ENCODE measurements at places on chromosomes 7 and 10.

DNA sequence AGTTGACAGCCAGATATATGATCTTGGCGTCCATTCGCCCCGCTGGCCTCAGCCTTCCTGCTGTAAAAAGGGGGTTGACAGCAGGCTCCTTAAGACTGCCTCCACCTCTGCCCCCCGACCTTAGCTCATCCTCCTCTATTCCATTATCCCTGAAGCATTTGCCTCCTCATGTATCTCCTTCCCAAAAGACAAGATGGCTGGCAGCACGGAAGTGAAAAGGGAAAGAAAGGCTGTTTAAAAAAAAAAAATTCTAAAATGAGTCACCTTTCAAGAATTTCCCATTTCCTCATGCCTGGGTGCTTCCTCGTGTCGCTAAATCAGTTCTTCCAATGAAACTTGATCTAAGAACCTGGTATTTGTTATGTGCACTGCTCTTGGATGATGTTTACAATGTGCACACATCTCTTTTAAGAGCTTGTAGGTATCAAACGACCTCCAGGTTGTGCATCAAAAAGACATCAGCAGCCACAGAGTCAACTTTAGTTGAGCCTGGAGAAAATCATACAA, 1.7 kb downstream of the SCRN1 start:
- DNase-seq: no peak

DNA sequence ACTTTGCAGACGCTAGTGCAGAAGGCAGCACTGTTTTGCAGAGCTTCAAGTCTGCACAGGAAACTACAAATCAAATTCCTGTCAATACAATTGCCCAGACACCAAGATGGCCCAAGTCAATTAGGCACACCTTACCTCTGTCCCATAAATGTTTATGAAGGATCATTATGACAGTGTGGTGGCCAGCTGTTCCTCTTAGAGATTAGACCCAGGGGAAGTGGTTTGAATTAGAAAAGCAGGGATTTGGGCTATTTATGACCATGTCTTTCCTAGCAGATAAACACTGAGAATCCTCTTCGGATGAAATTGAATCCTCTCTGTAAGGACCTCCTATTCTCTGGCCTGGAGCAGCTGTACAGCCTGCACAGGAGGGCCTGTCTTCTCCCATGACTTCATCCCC, 9.9 kb upstream of the NEUROG3 start:
- DNase-seq: no peak

DNA sequence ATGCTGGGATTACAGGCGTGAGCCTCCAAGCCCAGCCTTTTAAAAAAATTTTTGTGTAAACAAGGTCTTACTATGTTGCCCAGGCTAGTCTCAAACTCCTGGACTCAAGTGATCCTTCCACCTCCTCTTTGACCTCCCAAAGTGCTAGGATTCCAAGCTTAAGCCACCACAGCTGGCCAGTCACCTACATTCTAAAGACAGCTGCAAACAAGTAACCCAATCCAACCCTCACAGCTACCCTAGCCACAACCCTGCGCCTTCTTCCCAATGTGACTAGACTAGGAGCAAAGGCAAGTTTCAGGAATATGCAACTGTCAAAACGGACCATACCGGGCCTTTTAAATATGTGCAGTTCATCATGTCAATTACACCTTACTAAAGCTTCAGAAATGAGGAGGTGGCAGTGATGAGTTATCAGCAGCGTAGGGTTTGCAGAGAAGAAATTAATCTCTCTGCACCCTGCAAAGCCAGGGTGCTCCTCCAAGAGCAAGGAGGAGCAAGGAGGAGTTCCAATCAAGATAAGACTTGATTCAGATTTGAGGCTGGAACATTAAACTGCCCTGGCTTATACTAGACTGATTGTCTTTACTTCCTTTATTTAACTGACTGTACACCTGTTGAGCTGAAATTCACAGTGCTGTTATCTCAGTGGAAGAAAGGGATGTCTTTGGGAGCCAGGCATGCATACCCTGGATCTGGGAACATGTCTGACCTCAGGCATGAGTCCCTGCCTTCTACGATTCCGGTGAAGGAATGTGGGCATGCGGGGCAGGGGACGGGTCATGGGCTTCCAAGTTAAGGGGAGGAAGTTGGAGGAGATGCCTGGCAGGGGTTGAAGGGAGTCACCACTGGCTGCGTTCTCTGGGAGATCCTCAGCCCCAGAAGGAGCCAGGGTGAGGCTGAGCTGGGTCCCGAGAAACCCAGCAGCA, 15.5 kb upstream of the TMEM120A start:
- no peak for DNase-seq

DNA sequence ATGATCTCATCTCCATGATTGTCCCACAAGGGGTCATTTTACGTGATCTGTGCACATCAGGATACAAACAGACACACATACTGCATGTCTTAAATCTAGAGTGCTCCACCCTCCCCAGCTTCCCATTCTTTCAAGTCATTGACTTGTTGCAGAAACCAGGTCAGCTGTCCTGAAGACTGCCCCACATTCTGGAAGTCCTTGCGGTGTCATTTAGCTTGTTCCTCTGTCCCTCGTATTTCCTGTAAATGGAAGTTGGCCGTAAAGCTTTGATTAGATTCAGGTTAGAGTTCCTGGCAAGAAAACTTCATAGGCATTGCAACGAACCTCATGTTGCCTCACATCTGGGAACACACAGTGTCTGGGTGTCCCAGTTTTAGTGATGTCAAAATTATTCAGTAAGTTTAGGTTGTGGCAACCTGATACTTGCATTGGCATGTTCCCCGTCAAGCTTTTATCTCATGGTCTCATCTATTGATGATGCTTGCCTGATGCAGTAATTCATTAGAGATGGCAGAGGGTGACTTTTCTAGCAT, 417.4 kb upstream of the GALNT17 start:
- no peak for DNase-seq

GRCh38 chr7:19109000-19109946, 8.2 kb downstream of the TWIST1 start:
- DNase-seq: no peak

GRCh38 chr7:145978769-145979168, 137.8 kb upstream of the CNTNAP2 start:
- no peak for DNase-seq

GRCh38 chr10:122333037-122333436, 41.5 kb upstream of the PLEKHA1 start:
- no peak for DNase-seq

GRCh38 chr10:3467052-3467951, 294.7 kb upstream of the PITRM1 start:
- DNase-seq: no peak

GRCh38 chr7:31464601-31465000, 49.3 kb upstream of the ITPRID1 start:
- DNase-seq: no peak

- DNase-seq: no peak
Measured at GRCh38 chr10:81444242-81444929, 430.6 kb upstream of the NRG3 start.

DNA sequence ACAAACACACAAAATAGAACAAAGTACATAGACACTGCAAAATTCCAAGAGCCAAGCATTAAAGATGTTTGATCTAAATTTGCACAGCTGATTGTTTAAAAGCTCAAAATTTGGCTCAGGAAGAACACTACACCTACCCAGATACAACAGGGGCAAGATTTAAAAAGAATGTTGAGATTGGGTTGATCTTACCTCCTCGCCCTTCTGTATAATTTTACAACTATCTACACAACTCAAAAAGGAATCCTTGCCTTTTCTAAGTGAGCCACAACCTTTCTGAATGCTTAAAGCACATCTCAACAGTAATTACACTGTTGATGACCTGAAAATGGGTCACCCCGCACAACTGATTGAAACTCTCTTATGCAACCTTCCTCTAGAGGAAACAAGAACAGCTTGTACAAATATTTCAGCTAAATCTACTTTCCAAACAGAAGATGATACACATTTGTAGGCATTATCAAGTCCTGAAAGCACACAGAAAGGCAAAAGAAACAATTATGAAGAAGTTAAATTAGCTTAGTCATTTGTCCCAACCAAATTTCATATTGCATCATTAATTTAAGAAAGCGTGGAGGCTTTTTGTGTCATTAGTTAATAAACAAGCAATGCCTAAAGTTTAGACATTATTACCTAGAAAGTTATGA, 75.5 kb downstream of the UBE2H start:
- no peak for DNase-seq

DNA sequence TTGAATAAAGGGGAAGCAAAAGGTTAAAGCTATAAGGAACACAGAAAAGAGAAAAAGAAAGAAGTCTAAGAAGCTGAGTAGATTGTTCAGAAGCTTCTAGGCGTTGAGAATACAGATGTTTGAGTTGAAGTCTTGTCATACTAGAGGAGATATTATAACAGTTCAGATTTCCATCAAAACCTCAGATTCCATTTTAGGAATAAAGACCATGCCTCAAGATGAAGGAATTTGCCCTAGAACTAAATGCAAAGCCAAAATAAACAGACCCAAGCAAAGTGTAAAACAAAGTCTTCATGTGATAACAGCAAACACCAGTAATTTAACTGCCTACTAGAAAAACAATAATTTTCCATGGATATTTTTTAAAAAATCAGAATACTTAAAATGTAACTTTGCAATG, 476.5 kb upstream of the POT1 start:
- DNase-seq: no peak

GRCh38 chr7:391411-391951, 101.5 kb downstream of the FOXL3 start:
- no peak for DNase-seq

- DNase-seq: no peak
Measured at GRCh38 chr10:82498976-82499375, 624.0 kb downstream of the NRG3 start.

DNA sequence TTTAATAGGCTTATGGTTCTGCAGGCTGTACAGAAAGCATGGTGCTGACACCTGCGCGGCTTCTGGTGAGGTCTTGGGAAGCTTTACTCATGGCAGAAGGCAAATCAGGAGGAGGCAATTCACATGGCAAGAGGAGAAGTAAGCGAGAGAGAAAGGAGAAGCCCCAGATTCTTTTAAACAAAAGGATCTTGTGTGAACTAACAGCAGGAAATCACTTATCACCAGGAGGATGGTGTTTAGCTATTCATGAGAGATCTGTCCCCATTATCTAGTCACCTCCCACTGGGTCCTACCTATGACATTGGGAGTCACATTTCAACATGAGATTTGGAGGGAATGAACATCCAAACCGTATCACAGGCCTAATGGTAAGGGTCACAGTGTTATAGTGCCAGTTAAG, 678.0 kb upstream of the KCND2 start:
- no peak for DNase-seq

GRCh38 chr7:5282543-5283316, at the start of gene SLC29A4:
TSS of gene SLC29A4 (plus strand) at chr7:5282943. CDS start at chr7:5287817, 4,874 bp downstream.
- no peak for DNase-seq

DNA sequence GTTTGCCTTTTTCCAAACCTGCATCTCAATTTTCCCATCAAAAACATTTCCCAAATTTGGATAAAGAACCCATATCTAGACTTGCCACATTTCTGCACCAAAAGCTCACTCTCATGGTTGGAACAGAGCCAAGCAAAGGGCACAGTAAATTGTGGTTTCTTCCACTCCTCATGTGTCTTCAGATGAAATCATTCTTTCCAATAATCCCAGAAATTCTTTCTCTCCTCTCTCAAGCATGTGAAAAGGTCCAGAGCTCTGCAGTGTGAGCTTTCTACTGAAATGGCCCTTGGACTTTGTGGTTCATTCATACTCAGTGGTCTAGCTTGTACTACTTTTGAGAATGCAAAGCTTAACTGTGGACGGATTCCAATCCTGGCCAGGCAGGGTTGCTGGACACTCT, 19.8 kb downstream of the PRSS2 start:
- no peak for DNase-seq

- no peak for DNase-seq
Measured at GRCh38 chr10:4474829-4475228, 351.2 kb upstream of the AKR1E2 start.

GRCh38 chr7:30817371-30817767, 46.2 kb downstream of the MINDY4 start:
- DNase-seq: no peak

DNA sequence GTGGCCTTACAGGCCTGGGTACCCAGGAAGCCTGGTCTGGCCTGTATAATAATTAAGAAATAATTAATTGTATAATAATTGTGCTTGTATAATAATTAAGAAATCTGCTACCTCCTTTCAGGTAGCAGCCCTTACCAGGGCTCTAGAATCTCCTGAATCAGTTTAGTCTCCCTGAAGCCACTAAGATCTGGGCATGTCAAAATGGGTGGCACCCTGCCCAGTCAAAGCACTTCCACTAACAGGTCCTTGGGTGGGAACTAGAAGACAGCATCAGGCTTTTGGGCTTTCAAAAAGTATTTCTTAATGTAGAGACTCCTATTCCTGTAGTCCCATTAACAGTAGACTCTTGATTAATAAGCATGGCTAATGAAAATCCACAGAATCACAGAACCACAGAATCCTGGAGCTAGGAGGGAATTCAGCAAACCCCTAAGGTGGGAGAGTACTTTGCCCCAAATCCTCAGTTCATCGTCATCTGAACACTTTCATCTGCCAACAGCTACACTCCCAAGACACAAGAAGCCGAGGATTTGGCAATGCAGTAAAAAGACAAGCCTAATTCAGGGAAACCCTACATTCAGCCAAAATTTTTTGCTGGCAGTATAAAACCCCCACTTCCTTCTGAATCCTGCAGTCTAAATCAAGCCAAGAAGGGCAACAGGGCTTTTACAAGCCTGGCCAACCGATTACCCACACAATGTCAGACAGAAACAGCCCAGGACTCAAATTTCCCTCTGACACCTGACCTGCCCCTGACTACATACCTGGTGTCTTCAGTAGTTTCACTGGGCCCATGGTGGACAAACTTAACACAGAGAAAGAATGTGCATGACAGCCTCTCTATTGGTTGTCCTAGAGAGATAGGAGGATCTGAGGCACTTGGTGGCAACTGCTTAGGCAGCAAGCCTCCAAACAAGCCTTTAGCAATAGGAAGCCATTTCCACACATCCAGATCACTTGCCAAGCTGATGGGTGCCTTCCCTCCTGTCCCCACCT, 5.9 kb upstream of the IL6 start:
- no peak for DNase-seq

GRCh38 chr10:117801691-117802090, 245.1 kb downstream of the RAB11FIP2 start:
- DNase-seq: no peak

GRCh38 chr7:95375591-95376257, 20.5 kb downstream of the PON3 start:
- no peak for DNase-seq

- no peak for DNase-seq
Measured at GRCh38 chr7:92156990-92157389, 22.0 kb downstream of the LRRD1 start.

GRCh38 chr10:114281006-114281405, 42.0 kb downstream of the VWA2 start:
- DNase-seq: no peak

GRCh38 chr7:45211066-45211465, 53.5 kb downstream of the RAMP3 start:
- DNase-seq: no peak

- no peak for DNase-seq
Measured at GRCh38 chr10:119495021-119495505, 47.5 kb downstream of the RGS10 start.

GRCh38 chr10:114525368-114525949, 121.2 kb upstream of the AFAP1L2 start:
- DNase-seq: no peak

- no peak for DNase-seq
Measured at GRCh38 chr10:63886281-63887022, 365.3 kb downstream of the REEP3 start.

- no peak for DNase-seq
Measured at GRCh38 chr7:142158736-142159496, 47.4 kb downstream of the MGAM2 start.

- DNase-seq: peak; percentile 5
Measured at GRCh38 chr10:8088504-8088903, 34.0 kb downstream of the GATA3 start.

All from stimulated activated CD8-positive, alpha-beta memory T cell treated with anti-CD3 and anti-CD28 coated beads, Interleukin-7, amount 100 ng/mL, for 1 hour (primary cell).